ENCODE measurements at places on chromosomes 2 and 18.

- DNase-seq, result no peak
Measured at GRCh38 chr2:195368249-195369217, 288.5 kb upstream of the SLC39A10 start.

GRCh38 chr2:153105829-153106578 is 372.6 kb downstream of the RPRM start:
- DNase-seq, result no peak

- no peak for DNase-seq
Measured at GRCh38 chr2:222355860-222356259, 57.1 kb upstream of the PAX3 start.

DNA sequence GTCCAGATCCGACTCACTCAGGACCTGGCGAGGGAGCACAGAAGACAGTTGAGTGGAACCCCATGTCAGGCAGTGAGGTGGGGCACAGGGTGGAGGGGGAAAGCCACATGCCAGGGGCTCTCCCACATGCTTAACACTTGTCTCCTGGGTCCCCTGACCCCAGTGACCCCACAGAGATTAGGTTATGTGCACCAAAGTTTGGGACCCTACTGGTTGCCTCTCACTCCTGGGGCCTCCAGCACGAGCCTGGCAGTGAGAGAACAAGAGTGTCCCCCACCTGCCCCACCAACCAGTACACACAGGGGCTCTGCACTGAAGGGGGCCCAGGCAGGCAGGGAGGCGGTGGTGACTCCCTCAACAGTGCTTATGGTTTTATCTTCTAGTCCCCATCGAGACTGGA is 58.3 kb downstream of the CIB4 start:
- no peak for DNase-seq

GRCh38 chr2:30255466-30256408 is 24.4 kb downstream of the LBH start:
- no peak for DNase-seq

- no peak for DNase-seq
Measured at GRCh38 chr2:98936353-98937351, 627 bp upstream of the CRACDL start.

GRCh38 chr2:16671760-16672159 is 6.1 kb upstream of the CYRIA start:
- no peak for DNase-seq

GRCh38 chr2:41510108-41510507 is 537.7 kb upstream of the PKDCC start:
- no peak for DNase-seq

GRCh38 chr2:109437325-109438090 is 176.3 kb downstream of the SEPTIN10 start:
- DNase-seq, result no peak

DNA sequence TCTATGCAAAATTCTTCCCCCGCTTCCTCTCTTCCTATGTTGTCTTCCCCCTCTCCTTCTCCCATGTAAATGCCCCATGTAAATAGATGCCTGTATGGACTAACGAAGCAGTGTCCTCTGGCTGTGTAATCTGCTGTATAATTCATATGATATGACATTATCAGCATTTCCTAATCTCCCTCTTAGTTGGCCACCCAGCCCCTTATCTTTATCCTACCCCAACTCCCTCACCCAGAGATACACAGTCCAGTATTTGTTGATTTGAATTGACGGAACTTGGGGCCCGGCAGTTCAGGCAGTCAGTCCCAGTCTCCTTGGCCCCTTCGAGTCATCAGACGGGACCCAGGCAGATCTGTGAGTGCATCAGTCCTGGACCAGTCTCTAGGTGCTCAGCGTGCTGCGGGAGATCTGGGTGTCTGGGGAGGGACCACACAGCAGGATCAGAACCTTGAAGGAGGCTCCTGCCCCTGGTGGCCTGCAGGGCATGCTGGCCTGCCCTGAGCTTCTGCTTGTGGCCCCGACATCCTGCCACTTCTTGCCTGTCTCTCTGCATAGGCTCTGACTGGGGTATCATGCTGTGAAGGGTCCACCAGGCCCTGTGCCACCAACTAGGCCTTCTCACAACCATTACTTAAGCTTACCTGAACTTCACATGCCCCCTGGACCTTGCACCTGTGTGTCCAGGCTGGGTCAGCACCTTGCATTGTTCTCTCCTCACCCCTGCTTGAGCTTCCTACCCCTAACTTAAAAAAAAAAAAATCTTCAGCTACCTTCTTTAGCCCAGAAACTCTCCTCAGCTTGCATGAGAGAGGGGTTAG is 88.1 kb upstream of the ATL2 start:
- no peak for DNase-seq

DNA sequence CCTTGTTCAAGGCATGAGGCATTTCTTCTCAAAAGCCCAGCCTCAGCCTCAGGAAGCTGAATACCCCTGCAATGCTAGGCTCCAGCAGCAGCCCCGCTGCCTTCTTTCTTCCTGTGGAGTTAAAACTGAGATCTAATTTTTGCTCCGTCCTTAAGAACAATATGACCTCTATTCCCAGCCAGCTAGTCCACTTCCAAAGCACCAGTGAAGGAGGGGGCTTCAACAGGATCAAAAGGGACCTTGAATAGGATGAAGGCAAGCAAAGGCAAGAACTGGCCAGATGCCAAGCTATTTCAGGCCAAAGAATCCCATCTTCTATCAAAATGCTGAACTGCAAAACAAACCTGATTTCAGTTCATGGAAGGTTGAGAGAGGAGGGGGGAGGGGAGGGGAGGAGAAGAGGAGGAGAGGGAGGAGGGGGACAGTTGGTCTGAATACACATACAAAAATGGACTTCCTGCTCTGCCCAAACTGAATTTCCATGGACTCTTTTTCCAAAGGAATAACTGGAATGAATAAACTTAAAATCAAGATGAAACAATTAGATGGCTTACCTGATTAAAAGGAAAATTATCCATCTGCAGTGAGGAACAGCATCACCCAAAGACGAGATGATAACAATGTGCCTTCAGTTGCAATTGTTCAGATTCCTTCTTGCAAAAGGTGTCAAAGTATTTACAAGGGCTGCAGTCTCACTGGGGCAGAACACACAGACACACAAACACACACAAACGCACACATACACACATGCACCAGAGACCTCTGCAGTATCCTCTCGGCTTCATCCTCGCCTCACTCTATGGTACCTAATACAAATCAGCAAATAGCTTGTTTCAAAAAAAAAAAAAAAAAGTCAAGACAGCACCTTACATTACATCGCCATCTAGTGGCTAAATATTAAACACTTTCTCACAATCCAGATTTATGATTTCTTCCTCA is at the start of gene SCN1A:
TSS of gene SCN1A (minus strand) at position 804 of the 939 bp plus-strand sequence. CDS start 54,399 bp downstream, outside the sequence.
- no peak for DNase-seq

DNA sequence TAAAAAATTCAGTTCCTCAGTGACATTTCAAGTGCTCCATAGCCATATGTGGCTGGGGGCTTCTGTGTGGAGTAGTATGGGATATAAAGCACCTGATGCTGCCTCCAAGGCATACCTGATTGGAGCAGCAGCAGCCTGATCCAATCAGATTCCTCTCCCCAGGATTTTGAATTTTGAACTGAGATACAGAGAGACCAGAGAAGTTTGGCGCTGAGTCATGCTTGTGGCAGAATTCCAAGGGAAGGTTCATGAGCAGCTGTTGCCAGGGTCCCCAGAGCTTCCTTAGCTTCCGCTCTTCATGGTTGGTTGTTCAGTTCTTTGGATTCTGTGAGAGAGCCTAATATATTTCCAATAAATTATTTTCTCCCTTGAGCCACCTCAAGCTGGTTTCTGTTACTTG is 29.0 kb upstream of the CFAP36 start:
- no peak for DNase-seq

- DNase-seq, result no peak
Measured at GRCh38 chr2:201448061-201448460, 3.2 kb downstream of the TRAK2 start.

GRCh38 chr18:60259052-60259681 is 113.4 kb downstream of the MC4R start:
- no peak for DNase-seq

GRCh38 chr18:10403708-10404107 is 50.7 kb upstream of the APCDD1 start:
- DNase-seq, result no peak

- DNase-seq, result no peak
Measured at GRCh38 chr2:218622606-218623365, 15.1 kb downstream of the PLCD4 start.

- no peak for DNase-seq
Measured at GRCh38 chr2:190664240-190664639, 15.4 kb downstream of the NAB1 start.

GRCh38 chr2:74578408-74578807 is 23.9 kb downstream of the DOK1 start:
- DNase-seq, result no peak

GRCh38 chr18:26383454-26384270 is 157.4 kb downstream of the TAF4B start:
- no peak for DNase-seq

- no peak for DNase-seq
Measured at GRCh38 chr2:39772812-39773152, 6.3 kb downstream of the THUMPD2 start.

GRCh38 chr2:8548065-8548618 is 133.7 kb upstream of the ID2 start:
- no peak for DNase-seq

DNA sequence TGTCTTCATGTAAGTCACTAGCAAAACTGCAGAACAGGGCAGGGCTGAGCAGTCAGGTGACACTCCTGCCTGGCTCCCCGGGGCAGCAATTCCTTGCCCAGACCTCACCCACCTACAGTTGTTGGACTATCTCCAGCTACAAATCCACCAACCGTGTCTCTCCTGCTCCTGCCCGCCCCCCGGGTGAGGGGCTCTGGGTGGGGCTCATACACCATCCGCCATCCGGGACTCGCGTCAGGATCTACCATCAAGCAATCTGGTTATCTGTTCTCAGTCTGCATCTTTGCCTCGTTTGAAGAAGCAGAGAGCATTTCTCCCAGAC is 13.5 kb upstream of the GLI2 start:
- no peak for DNase-seq

DNA sequence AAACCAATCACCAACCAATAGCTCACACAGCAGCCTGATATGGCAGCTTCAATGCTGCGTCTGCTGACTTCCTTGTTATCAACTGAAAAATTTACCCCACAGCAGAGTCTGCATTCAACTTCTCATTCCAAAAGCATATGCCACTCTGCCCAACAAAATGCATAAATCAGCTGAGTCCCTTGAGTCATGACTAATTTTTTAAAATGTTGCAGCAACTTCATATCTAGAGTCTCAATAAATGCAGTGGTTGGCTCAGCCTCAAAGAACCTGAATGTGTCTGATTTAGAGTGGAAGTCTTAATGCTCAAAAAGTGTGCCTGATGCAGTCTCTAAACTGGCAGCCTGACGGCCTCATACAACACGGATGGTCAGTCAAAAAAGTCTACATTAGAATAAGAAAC is 46.5 kb downstream of the FARSB start:
- no peak for DNase-seq

DNA sequence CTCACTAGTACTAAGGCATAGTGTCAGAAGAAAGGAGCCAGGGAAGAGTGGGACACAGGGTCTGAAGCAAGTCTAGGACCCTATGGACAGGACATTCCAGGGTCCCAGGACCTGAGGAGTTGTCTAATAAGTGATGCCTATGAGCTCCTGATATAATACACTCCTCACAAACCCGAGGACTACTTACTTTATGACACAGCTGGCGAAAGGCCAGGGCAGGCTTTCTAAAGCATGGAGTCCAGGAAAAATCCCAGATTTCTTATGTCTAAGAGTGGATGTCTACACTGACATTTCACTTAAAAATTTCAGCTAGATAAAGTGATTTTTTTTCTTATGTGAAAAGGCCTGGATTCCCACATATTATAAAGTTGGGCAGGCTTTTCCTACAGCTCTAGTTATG is 502.2 kb upstream of the SETBP1 start:
- no peak for DNase-seq

GRCh38 chr18:49447810-49448745 is 12.4 kb downstream of the DYM start:
- no peak for DNase-seq

DNA sequence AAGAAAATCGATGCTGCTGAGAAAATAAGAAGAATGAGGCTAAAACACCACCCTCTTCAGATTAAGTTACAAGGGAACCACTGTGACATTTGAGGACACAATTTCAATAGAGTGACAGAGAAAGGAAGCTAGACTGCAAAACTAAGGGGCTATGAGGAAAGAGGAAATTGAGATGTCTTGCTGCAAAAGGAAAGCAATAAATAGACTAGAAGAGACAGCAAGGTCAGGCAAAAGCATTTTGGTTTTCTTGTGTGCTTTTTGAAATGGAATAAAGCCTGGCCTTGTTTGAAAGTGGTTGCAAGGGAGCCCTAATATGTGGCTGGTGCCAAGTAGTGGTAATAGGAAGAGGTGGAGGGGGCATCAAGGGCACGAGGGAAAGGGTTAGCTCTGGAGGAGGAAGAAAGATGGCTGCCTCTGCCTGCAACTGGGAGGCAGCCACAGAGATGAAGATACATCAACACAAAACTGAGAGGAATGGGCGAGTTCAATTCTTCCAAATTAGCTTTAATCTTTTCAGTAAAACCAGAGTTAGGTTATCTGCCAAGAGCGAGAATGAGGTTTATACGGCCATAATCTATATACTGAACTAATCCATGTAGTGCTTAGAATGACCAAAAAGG is 1.2 kb upstream of the MRO start:
- no peak for DNase-seq

GRCh38 chr2:134736167-134736880 is 17.5 kb upstream of the TMEM163 start:
- no peak for DNase-seq

All from stimulated activated CD4-positive, alpha-beta T cell treated with anti-CD3 and anti-CD28 coated beads, Interleukin-15, amount 100 ng/mL, for 1 hour (primary cell).